Heart left ventricle (tissue), 16 donors: ENCODE measurements at places on chromosomes 12 and 14. TPM values are rescaled to one million over a fixed set of nuclear protein-coding genes. Genes with fewer than 3 reads are reported as not detected.

The PIWIL1 gene
- not detected for polyA plus RNA-seq

The RNASE1 gene
- 242 TPM for polyA plus RNA-seq

The RDH11 gene
- polyA plus RNA-seq: 12.5 TPM

The INSM2 gene
- polyA plus RNA-seq: not detected

The CYP27B1 gene
- 0.11 TPM for polyA plus RNA-seq

The CD4 gene
- polyA plus RNA-seq: 3.2 TPM
